ENCODE measurements at places on chromosomes 1 and 21. TPM values are rescaled to one million over a fixed set of nuclear protein-coding genes. Genes with fewer than 3 reads are reported as not detected.

The TSSK3 gene
- not detected for total RNA-seq

The NGF gene
- total RNA-seq: 9.7 TPM

The STYXL2 gene
- total RNA-seq: 0.02 TPM

The KCNA2 gene
- not detected for total RNA-seq

The WNT2B gene
- total RNA-seq: under 0.01 TPM

The MXRA8 gene
- total RNA-seq: 0.25 TPM

DNA sequence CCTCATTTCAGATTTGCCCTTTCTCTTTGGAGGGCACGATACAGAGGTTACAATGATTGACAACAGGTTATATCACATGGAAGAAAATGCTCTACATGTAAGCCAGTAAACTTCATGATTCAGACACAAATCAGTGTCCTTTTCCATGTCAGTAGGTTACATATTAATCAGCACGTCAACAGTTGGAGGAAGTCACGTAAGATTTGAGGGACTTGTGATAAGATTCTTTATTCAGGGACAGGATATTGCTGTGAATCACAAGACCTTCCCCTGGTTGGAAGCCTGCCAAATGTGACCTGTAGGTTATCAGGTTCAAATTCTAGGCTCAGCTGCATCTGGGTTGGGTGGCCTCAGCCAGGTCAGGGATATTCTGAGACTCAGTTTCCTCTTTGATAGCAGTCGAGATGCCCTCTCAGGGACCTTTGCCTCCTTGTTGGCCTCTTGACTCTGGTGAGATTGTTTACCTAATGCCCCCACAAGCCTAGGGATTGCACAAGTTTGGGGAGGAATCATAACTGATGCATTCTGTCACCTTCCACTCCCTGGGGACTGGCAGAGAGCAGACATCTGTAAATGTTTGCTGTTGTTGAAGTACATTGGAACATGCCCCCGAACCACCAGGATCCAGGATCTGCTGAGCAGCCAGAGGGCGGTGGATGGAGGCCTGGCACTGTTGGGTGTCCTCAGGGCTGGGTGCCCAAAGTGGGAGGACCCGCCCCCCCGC, 31.9 kb downstream of the SERINC2 start:
- peak; percentile 58 for DNase-seq

DNA sequence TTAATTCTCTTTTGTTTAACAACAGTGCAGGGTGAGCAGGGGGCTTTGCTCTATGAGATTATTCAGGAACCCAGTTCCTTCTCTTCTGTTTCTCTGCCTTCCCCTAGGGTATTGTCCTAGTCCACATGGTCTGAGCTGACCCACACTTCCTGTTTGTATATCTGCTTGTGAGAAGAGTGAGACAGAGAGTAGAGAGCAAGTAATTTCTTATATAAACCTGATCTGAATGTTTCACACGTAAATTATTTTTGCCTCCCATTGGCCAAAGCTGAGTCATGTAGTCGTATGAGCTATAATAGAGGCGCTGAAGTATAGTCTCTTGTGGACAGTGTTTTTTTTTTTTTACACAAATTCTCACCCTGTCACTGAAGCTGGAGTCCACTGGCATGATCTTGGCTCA, 134.2 kb upstream of the SERTAD4 start:
- DNase-seq: peak; percentile 86

- DNase-seq: no peak
Observed at GRCh38 chr1:41038110-41038509, 16.6 kb upstream of the SLFNL1 start.

GRCh38 chr1:5423109-5423508, 569.1 kb downstream of the NPHP4 start:
- DNase-seq: peak; percentile 86

DNA sequence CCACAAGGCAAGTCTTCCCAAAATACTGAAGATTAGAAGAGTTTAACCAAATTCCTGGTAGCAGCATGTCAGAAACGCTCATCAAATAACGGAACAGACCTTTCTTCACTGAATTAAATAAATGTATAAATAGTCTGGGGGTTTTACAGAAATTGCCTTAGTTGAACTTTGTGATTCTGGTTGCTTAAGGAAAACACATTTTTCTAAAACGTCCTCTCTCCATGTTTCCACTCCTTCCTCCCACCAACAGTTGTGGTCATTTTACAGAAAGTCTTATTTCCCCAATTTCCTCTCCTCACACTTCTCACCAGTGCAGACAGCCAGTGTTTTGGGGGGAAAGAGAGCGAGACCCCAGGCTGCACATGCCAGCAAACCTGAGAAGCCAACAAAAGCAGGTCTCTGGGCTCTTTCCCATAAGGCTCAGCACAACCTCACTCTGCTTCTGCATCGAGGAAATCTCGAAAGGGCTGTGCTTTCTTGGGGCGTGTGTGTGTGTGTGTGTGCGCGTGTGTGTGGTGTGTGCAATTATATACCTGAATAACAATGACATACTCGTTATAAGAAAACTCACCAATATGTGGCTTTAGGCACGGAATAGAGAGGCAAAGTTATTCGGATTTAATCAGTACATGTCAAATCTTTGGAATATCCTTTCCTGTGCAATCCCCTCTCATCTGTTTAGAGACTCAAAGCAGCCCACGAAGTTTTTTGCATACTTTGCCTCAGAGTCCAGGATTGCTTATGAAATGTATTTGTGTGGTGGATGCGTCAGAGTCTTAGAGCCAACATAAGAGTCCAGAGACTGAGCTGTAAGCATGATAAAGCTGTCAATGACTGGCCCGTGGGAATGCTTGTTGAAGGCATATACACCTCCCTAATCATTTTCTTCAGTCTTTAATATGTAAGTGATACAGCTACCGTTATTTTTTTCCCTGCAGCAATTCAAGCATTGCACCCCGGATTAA, 2.0 kb downstream of the KCNJ15 start:
- peak; percentile 69 for DNase-seq

DNA sequence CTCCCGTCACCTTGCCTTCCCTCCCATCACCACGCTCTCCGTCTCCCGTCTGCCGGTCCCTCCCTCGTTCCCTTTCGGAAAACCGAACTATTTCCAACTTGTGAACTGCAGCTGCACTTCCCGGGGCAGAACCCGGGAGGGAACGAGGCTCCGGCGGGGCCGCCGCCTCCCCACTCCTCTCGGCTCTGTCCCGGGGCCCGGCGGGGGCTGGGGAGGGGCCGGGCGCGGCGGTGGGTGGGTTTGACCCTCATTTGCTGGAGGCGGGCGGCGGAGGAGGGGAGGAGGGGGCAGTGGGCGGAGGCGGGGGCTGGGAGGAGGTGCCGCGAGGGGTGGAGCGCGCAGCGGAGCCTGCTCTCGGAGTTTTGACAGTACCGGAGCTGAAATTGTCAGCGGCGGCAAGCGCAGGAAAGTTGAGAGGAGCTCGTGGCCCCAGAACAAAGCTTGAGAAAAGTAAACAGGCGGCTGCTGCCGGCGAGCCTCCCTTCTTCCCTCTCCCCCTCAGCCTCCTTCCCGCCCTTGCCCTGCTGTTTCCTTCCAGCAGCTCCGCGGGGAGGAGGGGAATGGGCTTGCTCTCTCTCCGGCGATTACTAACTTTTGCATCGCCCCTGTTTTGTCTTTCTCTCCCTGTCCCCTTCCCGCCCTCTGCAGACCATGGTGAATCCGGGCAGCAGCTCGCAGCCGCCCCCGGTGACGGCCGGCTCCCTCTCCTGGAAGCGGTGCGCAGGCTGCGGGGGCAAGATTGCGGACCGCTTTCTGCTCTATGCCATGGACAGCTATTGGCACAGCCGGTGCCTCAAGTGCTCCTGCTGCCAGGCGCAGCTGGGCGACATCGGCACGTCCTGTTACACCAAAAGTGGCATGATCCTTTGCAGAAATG, 2.9 kb downstream of the LMO4 start:
- peak; percentile 75 for DNase-seq

GRCh38 chr1:1083416-1084371, 9.6 kb upstream of the RNF223 start:
- DNase-seq: no peak

- no peak for DNase-seq
Observed at GRCh38 chr1:15750924-15751323, 7.7 kb upstream of the FBLIM1 start.

DNA sequence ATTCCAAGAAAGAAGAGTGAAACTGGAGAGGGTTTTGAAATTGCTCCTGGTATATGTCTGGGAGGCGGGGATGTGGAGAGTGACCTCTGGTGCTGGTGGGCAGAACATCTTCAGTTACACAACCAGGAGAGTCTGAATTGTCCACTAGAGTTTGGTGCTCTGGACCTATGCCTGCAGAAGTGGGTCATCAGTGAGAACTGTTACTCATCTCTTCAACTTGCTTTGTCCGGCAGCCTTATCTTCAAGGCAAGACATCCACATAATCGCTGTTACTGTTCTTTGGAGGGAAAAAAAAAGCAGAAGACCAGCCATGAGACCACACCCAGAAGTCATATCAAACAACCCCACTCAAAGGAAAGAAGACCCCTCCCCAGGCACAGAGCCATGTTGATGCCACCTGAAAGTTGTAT, 14.9 kb downstream of the SH2D1B start:
- DNase-seq: no peak

DNA sequence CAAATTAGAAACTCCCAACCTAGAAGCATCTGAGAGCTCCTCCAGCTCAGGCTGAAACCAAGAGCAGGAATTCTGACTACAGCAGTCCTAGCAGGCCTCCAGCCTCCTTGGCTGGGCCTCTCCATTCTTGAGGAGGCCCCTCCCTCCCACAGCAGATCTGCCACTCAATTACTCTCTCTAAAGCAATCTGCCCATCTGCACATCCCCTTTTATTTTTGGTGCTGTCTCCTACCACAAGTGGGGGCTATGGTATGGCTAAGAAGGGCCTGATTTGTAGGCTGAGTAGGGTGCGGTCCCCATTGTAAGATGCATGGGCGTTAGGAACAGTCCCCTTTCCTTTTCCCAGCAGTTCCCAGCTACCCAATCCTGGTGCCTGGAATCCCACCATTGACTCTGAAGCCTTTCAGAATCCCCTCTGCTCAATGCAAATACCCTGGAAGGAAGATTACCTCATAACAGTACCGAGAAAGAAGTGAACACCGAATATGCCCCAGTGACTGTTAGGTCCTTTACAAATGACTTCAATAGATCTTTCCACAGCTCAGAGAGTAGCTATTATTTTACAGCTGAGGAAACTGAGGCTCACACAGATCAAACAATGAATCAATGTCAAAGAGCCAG, 11.6 kb upstream of the TTC39A start:
- DNase-seq: no peak

DNA sequence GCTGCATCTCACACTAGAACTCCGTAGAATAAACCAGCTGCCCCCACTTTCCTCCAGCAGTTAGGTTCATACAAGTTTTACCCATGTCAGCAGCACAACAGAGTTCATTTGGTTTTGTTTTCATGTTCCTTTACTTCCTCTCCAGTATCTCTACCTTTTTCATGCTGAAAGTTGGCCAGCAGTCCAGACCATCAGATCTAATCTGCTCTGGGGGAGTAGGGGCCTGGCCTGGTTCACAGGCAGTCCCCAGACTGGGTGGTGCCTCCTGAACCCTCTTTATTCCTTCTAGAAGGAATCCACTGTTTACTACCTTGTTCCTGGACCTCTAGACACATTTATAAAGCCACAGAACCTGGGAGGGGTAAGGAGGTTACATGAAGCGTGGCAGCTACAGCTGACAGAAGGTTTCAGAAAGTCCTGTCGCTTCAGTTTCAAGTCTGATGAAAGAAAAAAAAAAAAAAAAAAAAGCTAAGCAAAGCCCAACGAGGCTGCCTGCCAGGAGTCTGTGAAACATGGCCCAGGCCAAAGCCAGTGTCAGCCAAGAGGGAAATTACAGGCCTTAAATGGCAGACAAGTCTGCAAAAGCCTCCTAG, 184.6 kb upstream of the JUN start:
- DNase-seq: peak; percentile 22

GRCh38 chr1:67441183-67441582, 11.0 kb upstream of the SERBP1 start:
- peak; percentile 71 for DNase-seq

Data from M059J (cell line).